Activated CD4-positive, alpha-beta T cell treated with anti-CD3 and anti-CD28 coated beads, Interleukin-2, Interleukin-6, amounts not matched to agents 100 ng/mL and 50 ng/mL, durations not matched to agents 16 hours and 8 hours (primary cell): ENCODE measurements at places on chromosomes 2 and 18.
A peak's percentile ranks its signal among the peaks of the same experiment; 100 is the strongest.

GRCh38 chr2:202599911-202600310, 34.9 kb upstream of the FAM117B start:
- DNase-seq = no peak

- DNase-seq = no peak
Measured at GRCh38 chr2:179235463-179236108, 29.0 kb downstream of the SESTD1 start.

- DNase-seq = no peak
Measured at GRCh38 chr2:114542695-114543094, 100.3 kb downstream of the DPP10 start.

DNA sequence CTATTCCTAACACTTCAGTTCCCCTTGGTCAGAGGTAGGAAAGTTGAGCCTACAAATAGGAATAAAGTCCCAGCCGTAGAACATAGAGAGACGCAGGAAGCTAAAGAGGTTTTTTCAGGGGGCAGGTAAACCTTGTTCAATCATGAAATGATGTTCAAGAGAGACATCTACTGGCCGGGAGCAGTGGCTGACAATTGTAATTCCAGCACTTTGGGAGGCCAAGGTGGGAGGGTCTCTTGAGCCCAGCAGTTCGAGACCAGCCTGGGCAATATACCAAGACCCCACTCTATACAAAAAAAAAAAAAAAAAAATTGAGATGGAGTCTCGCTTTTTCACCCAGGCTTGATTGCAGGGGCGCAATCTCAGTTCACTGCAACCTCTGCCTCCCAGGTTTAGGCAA, 66.7 kb upstream of the DNAJC10 start:
- peak; percentile 9 for DNase-seq

DNA sequence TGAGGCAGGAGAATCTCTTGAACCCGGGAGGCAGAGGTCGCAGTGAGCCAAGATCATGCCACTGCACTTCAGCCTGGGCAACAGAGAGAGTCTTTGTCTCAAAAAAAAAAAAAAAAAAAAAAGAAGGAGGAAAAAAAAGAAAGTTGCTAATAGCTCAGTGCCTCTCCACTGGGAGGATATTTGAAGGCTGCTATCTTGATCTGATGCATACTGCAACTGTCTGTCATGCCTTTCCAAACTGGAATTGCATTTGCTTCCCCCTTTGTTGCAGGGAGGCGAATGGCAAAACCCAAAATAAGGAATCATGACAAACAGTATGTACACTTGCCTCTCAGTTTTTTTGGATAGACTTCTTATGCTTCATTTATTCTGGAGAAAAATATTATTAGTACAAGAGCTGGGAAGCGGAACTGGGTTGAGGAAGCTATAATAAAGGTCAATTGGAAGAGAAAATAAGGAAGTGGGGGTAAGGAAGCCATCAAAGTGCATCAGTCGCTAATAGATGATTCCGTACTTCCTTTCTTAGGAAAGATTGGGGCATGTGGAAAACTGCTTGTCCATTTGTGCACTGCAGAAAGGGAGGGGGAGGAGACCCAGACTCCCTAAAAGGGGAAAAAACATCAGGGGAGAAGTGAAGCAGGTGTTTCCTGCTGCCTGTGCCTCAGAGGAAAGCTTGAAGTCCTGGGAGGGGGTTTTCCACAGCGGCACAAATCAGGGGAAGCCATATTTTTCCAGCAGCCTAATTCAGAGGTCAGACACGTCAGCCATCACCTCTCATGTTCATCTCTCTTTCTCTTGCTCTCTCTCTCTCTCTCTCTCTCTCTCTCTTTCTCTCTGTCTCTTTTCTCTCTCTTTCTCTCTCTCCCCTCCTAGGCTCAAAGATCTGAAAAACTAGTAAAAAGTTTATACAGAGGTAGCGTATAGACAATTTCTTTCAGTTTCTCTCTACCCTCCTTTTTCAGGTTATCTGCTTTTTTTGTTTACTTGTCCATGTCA, 301.4 kb upstream of the TNP1 start:
- no peak for DNase-seq

GRCh38 chr2:119487434-119488244, 36.6 kb downstream of the SCTR start:
- DNase-seq = no peak
